ENCODE measurements at places on chromosomes 7 and 10.

GRCh38 chr7:105713488-105714465, 132.5 kb upstream of the EFCAB10 start:
- DNase-seq: peak; percentile 44

DNA sequence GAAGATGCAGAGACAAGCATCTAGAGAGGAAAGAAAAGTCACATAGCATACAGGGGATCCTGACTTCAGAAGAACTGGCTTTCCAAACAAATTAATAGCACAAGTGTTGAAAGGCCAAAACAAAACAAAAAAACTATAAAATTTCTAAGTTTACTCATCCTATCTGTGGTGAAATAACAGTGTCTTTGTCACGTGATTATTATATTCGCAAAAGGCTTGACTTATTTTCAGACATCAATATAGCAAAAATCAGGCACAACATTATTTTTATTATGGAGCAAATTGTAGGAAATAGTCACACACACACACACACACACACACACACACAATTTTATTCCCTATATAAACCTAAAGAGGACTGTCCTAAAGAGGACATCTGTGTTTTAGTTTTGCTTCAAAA, 272.3 kb downstream of the CNTNAP2 start:
- DNase-seq: no peak

DNA sequence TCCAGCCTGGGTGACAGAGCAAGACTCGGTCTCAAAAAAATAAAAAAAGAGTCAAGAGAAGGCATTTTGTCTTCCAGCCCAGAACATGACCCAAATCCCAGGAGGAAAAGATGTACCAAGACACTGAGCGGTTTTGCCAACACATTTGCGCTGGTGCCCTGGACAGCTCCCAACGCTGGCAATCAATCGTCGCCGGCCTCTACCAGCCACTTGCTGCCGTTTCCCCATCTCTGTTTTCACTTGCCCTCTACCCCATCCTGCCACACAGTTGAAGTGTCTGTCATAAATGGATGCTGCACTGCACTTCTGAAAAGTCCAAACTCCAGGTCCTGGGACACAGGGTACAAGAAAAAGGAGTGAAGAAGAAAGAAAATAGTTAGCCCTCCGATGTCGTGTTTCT, 29.7 kb upstream of the CRTAC1 start:
- no peak for DNase-seq

- peak; percentile 85 for DNase-seq
These were observed 155.3 kb upstream of the AKR1E2 start for GRCh38 chr10:4670737-4671136.

GRCh38 chr10:3382092-3382491, 209.5 kb upstream of the PITRM1 start:
- DNase-seq: no peak

- DNase-seq: no peak
These were observed 7.2 kb downstream of the HOXA13 start for GRCh38 chr7:27192546-27193334.

GRCh38 chr7:151793531-151793951, 83.4 kb downstream of the PRKAG2 start:
- no peak for DNase-seq

GRCh38 chr10:70588255-70588654, 14.3 kb downstream of the PRF1 start:
- DNase-seq: no peak

GRCh38 chr10:124248056-124249045, 155.0 kb upstream of the CHST15 start:
- DNase-seq: no peak

- DNase-seq: no peak
These were observed 31.1 kb downstream of the RTKN2 start for GRCh38 chr10:62237506-62237905.

DNA sequence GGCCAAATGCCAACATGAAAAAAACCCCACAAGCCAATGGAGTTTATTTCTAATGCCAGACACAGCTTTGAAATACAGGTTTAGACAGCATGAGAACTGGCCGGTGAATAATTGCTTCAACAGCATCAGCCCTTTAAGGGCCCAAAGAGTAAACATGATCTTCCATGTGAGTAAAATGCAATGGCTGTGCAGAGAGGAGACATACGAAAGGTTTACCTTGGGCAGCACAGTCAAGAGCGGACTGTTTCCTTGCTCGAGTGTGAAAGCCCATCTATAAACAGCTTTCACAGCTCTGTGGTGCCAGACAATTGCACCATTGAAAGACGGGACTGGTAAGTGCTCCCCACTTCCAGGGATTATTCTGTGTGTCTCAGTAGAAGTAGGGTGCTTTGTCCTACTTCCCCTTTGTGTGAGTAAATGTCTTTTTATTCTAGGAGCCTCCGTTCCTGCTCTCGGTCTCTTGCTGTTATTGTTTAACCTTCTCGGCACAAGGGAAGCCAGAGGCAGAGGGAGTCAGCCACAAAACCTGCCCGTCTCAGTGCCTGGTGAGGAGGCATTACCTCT, 77.8 kb upstream of the KAT6B start:
- DNase-seq: no peak

- DNase-seq: no peak
These were observed 926 bp upstream of the C7orf33 start for GRCh38 chr7:148589640-148590039.

GRCh38 chr10:77457266-77457665, 180.3 kb downstream of the KCNMA1 start:
- no peak for DNase-seq

- DNase-seq: no peak
These were observed 109.8 kb upstream of the FAM133B start for GRCh38 chr7:92699966-92700514.

- peak; percentile 20 for DNase-seq
These were observed 46.1 kb downstream of the ZCCHC24 start for GRCh38 chr10:79399223-79399831.

DNA sequence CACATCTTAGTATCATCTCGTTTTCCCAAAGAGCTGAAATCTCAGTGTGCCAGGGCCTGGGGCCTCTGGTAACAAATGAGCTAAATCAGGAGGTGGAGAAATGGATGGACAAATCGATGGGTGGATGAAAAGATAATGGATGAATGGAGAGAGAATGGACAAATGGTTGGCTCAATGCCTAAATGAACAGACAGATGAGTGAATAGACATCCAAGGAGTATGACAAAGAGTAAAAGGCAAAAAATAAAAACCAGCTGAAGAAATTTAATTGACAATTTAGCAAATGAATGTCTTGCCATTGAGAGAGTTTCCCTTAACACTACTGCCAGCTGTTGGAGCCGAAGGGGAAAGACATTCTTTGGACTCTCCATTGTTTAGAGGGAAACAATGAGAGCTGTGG, 8.0 kb downstream of the SYCE1 start:
- DNase-seq: no peak

- no peak for DNase-seq
These were observed 32.6 kb downstream of the CDH23 start for GRCh38 chr10:71429304-71429703.

- peak; percentile 69 for DNase-seq
These were observed 718 bp upstream of the CTBP2 start for GRCh38 chr10:125160856-125161706.

- peak; percentile 30 for DNase-seq
These were observed 218.3 kb upstream of the GRB10 start for GRCh38 chr7:51000956-51001355.

DNA sequence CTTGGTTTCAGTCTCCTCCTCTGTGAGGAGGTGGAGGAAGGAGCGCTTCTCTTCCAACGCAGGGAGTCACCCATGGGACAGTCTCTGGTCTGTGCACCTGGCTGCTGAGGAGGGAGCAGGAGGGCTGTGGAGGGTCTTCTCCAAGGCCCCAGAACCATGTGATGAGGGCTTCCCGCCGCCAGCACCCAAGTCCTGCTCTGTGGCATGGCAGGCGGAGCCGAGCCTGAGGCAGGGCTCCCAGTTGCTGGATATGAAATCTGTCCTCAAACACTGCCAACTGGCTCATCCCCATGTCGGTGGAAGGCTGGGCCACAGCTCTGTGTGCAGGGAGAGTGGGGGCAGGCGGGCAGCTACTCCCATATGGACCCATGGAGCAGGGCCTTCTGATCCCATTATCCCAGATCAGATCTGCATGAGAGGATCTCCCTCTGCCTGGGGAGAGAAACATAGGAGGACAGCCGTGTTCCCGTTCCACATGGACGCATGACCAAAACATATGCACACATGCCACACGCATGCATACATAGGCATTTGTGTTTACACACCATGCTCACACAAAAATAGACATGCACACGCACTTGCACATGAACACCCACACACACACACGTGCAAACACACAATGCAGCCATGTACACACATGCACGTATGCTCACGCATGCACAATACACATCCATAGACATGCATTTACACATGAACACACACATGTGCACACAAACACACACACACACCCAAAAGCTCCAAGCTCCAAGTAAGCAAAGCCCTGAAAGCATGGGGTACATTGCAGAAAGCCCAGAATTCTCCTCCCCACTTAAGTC, 38.8 kb upstream of the EN2 start:
- no peak for DNase-seq

DNA sequence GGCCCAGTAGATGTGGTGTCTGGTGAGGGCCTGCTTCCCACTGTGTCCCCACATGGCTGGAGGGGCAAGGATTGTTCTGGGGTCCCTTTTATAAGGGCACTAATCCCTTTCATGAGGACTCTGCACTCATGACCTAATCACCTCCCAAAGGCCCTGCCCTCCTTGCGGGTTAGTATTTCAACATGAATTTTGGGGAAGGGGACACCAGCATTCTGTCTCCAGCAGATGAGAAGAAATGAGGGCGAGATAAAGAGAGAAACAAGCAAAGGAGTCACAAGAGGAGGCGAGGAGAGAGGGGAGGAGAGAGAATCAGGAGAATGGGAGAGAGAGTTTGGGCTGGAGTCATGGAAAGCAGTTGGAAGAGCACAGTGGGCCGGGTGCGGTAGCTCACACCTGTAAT, 83.7 kb downstream of the C10orf105 start:
- DNase-seq: no peak

GRCh38 chr10:71998840-71999194, 34.6 kb downstream of the CHST3 start:
- DNase-seq: peak; percentile 86

GRCh38 chr10:107122703-107123102, 41.8 kb downstream of the SORCS1 start:
- DNase-seq: no peak

DNA sequence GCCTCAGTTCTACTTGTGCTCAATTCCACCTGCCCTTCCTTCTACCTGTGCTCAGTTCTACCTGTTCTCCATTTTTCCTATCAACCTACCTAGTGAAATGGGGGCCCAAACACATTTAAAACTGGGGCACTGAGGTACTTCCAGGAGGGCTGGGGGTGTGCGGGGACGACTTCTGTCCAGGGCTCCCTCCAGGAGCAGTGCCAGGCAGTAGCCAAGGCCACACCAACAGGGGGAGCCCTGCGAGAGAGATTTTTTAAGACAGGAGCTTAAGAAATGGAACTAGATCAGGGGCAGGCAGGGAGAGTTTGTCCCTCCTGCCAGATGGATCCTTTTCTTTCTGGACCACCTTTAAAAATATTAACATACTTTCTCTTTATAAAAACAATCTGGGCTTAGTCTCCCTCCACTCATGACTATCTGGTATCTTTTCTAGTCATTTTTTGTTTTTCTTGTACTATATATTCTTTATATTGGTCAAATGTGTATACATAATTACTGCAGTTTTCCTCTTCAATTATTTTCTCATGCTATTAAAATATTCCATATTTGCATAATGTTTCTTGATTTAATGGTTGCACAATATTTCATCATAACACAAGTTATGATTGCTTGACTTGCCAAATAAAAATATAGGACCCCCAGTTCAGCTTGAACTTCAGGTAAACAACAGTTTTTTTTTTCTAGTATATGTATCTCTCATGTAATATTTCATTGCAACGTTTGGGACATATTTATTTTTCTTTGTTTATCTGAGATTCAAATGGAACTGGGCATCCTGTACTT, 47.3 kb upstream of the INSYN2A start:
- peak; percentile 30 for DNase-seq

- DNase-seq: no peak
These were observed 4.9 kb downstream of the PPP2R2D start for GRCh38 chr10:131905603-131906268.

DNA sequence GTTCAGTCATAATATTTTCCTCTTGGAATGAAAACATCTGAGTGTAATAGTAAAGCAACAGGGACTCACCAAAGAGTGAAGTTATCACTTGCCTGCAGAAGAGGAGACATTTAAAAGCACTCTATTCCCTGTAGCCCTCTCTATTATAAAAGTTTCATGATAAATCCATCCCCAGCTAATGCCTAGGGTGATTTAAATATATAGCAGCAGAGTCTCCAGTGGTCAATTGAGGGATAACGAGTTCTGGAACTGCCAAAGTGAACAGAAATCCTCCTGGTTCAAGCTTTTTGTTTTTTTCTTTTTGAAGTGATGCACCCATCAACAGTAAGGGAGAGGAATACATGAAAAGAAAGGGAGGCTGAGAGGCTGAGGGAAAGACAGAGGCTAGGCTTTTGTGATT, 87.3 kb downstream of the EVX1 start:
- DNase-seq: no peak

GRCh38 chr7:143248761-143249354, 14.4 kb upstream of the GSTK1 start:
- DNase-seq: no peak

GRCh38 chr7:8155836-8156235, 106.1 kb downstream of the ICA1 start:
- DNase-seq: no peak

- DNase-seq: no peak
These were observed 466.1 kb downstream of the GRID1 start for GRCh38 chr10:85900487-85900886.

- DNase-seq: no peak
These were observed 101.7 kb upstream of the CTTNBP2 start for GRCh38 chr7:117974891-117975290.

- DNase-seq: no peak
These were observed 237.9 kb upstream of the PRSS1 start for GRCh38 chr7:142511374-142511773.

DNA sequence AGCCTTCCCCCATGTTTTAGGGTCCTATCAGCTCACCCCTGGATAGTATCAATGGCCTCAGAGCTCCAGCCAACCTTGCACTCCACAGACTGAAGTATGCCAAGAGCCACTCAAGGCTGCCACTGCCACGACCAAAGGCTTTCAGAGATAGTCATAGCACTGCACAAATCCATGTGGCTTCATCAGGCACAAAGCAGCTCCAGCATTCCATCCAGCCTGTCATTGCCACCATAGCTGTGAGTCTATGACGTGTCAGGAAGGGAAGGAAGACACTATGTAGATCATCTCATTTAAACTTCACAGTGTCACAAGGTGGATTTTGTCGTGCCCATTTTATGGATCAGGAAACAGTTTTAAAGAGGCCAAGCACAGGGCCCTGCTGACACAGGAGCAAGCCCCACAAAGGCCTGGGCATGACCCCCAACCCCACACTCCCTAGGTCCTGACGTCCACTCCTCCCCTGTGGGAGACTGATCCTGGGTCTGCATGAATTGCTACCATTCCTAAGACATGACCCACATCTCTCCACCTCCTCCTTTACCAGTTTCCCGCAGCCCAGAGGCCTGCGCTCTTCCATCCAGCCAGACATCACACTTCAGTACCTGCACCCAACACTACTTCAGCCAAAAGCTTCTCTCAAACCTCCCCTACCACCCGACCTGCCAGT, 119.4 kb downstream of the DIP2C start:
- DNase-seq: no peak

- DNase-seq: peak; percentile 73
These were observed 55.6 kb upstream of the DLX6 start for GRCh38 chr7:96949766-96950165.

GRCh38 chr10:65719790-65720189, 1206.0 kb upstream of the LRRTM3 start:
- no peak for DNase-seq

- DNase-seq: no peak
These were observed 265.1 kb downstream of the ETV1 start for GRCh38 chr7:13724191-13724976.

GRCh38 chr7:7989616-7990440, 21.2 kb downstream of the GLCCI1 start:
- no peak for DNase-seq
